ENCODE measurements at places on chromosomes 3 and 15. TPM values are rescaled to one million over a fixed set of nuclear protein-coding genes. Genes with fewer than 3 reads are reported as not detected.

GRCh38 chr15:48675436-48675835 lies 29.9 kb upstream of the FBN1 start:
- no peaks in the 10 kb centered on the region for H3K4me1 ChIP-seq
- H3K36me3 ChIP-seq, result no peaks in the 10 kb centered on the region
- no peaks in the 10 kb centered on the region for H3K27me3 ChIP-seq
- H3K4me3 ChIP-seq, result no peak overlapping the region
- DNase-seq, result no peak
- no peak overlapping the region for H3K27ac ChIP-seq

GRCh38 chr15:42080186-42080918 lies 14.0 kb downstream of the PLA2G4D start:
- no peak overlapping the region for H3K27ac ChIP-seq
- no peaks in the 10 kb centered on the region for H3K27me3 ChIP-seq
- H3K4me3 ChIP-seq, result no peak overlapping the region
- H3K4me1 ChIP-seq, result no peaks in the 10 kb centered on the region
- no peak for DNase-seq

- H3K4me1 ChIP-seq, result no peaks in the 10 kb centered on the region
- no peak for DNase-seq
- no peak overlapping the region for H3K27ac ChIP-seq
- no peaks in the 10 kb centered on the region for H3K36me3 ChIP-seq
- no peaks in the 10 kb centered on the region for H3K27me3 ChIP-seq
Observed at GRCh38 chr3:126995254-126995780, 12.4 kb downstream of the PLXNA1 start.

GRCh38 chr3:193782276-193782647 lies 189.3 kb downstream of the OPA1 start:
- H3K36me3 ChIP-seq, result no peaks in the 10 kb centered on the region
- no peak overlapping the region for H3K4me3 ChIP-seq
- no peaks in the 10 kb centered on the region for H3K27me3 ChIP-seq
- no peaks in the 10 kb centered on the region for H3K4me1 ChIP-seq
- H3K27ac ChIP-seq, result no peak overlapping the region

- no peak for DNase-seq
- no peaks in the 10 kb centered on the region for H3K4me1 ChIP-seq
- no peaks in the 10 kb centered on the region for H3K36me3 ChIP-seq
- H3K27ac ChIP-seq, result no peak overlapping the region
- no peaks in the 10 kb centered on the region for H3K27me3 ChIP-seq
- H3K4me3 ChIP-seq, result no peak overlapping the region
Observed at GRCh38 chr3:61961900-61962299, 400.5 kb downstream of the PTPRG start.

DNA sequence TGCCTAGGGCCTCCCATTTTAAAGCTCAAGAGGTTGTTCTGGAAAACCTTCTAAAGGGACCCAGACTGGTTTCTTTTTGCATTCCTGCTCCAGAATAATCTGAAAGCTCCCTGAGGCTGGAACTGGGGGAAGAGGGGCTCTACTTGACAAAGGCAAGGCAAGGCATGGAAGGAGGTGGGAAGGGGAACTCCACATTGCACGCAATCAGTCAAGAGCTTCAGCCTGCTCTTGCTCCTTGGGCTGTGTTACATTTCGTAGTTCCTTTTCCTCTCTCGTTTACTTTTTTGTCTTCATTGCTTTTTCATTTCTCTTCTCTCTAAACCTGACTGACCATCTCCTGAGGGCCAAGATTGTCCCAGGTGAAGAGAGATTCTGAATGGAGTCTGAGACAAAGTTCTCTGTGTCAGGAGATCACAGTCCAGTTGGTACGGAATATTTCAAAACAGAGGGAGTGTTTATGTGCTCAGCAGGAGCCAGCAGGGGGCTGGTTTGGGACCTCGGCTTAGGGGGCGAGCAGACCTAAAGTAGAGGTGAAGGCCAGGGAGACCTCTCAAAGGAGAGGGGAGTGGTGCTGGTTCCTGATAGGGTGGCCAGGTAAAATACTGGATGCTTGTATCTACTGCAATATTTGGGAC lies 6.0 kb upstream of the KCTD6 start:
- DNase-seq, result no peak
- no peak overlapping the region for H3K4me3 ChIP-seq
- H3K27me3 ChIP-seq, result no peaks in the 10 kb centered on the region

DNA sequence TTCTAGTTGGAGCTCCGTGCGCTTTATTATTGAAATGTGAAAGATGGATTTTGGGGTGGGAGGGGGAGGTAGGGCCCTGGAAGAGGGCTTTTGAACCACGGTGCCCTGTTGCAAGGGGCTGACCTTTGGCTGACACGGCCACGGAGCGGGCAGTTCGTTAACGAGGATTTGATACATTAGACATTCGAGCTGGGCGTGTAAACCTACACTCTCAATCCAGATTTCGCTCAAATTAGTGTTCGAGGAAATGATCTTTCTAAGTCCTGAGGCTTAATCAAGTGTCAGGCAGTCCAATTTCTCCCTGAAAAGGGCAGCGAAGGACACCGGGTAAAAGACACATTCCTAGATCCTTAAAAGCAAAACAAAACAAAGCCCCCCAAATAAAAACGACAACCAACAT lies 13.0 kb downstream of the ZIC1 start:
- no peak overlapping the region for H3K4me3 ChIP-seq
- peaks cover 34% of the 10 kb centered on the region for H3K27me3 ChIP-seq
- H3K27ac ChIP-seq, result no peak overlapping the region
- no peaks in the 10 kb centered on the region for H3K36me3 ChIP-seq
- DNase-seq, result no peak

- H3K4me3 ChIP-seq, result no peak overlapping the region
- H3K36me3 ChIP-seq, result no peaks in the 10 kb centered on the region
- no peak overlapping the region for H3K27ac ChIP-seq
- no peaks in the 10 kb centered on the region for H3K4me1 ChIP-seq
- H3K27me3 ChIP-seq, result no peaks in the 10 kb centered on the region
- no peak for DNase-seq
Observed at GRCh38 chr3:170555329-170555728, 30.5 kb downstream of the SLC7A14 start.

DNA sequence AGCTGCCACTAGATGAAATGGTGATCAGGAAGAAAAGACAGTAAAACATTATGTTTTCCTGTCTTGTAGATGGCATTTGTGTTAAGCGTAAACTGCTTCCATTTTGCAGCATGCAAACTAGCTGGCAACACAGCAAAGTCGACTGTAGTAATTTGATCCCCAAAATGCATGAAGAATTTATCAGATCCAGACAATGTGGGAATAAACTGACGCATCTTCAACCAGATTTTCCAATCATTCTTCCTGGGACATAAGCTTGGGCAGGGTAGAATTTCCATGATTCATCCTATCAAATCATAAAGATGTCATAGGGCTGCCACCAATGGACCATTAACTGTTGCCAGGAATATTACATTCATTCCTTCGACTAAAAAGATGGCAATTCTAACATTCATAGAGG lies 260.3 kb downstream of the ERC2 start:
- no peak for DNase-seq
- H3K4me3 ChIP-seq, result no peak overlapping the region

Gene KNG1
- 0.51 TPM for total RNA-seq

GRCh38 chr3:160665231-160665630 lies 11.7 kb upstream of the ARL14 start:
- H3K27me3 ChIP-seq, result no peaks in the 10 kb centered on the region
- no peaks in the 10 kb centered on the region for H3K36me3 ChIP-seq
- no peak overlapping the region for H3K27ac ChIP-seq
- no peak overlapping the region for H3K4me3 ChIP-seq
